ENCODE measurements at places on chromosomes 4 and X.

DNA sequence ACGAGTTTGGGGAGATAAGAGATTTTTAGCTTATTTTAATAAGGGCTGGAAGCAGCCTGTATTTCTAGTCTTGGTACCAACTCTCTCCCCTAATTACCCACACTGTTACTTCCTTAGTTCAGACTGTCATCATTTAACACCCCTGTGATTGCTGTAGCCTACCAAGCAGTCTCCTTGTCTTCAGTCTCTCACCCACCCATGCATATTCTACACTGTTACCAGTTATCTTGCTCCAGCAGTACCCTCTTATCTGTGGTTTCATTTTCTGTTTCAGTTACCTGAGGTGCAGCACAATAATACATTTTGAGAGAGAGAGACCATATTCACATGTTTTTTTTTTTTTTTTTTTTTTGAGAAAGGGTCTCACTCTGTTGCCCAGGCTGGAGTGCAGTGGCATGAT is 80.2 kb downstream of the DIAPH2 start:
- no peak for DNase-seq

DNA sequence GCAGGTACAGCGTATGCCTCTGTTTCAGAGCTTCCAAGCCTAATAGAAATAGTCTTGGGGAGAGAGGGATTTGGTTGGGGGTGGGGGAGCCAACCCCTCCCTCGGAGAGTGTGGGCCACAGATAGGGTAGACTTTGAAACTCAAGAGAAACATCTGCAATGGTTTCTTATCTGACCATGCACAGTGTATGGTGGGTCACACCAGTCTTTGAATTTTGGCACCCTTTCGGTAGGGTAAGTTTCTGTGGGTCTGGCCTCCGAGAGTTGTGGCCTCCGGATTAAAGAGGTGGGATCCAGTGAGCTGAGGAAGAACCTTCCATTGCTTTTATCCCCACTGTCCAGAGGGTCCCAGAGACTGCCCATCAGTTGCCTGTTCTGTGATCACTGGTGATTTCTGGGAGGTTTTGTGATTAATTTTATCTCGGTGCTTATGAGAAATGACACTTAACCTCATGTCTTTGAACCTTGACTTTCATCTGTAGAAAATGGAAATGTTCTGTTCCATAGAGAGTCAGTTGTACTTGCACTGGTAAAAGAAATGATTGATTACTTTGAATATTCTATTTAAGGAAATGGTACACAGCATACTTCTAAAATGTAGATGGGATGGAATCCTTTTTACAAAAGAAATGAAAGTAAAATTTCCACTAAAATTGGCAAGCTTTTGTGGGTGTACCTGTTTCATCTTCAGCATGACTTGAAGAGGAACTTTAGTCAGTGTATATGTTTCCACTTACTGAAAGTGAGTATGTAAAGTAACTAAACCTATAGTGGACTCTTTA is 62.7 kb downstream of the TMEM131L start:
- DNase-seq, result no peak

DNA sequence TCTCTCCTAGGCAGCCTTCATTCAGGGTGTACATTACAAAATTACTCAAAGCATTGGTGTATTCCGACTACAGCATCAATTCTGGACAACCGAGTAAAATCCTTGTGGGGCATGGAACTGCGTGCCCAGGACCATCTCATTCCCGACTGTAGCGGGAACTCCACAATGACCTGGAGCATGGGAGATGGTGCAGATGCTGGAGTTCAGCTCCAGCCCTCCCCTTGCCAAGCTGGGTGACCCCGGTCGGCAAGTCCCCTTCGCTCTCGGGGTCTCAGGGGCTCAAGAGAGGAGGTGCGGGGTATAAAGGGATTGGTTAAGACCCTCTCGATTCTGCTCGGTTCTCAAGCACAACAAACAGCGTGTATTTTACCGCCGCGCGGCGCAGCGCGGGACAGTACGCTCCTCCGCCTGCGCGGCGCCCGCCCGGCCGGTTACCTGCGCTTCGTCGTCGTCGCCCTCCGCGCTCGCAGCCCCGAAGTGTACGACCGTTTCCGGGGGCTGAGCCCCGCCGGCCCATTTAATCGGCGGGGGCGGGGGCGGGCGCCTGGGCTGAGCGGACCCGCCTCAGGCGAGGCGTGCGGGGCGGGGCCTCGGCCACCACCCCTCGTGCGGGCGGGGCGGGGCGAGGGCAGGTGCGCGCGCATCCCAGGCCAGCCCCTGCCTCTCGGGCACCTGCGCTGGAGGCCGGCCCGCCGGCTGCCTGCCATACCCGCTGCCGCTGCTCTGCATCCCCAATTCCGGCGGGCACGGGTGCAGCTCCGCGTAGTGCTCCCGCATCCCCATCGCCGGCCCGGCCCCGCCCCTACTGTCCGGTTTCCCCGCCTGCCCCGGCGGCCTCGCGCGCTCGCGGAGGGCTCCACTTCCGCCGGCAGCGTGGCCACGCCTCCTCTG is at the start of gene G6PD:
TSS of gene G6PD (minus strand) at position 493 of the 891 bp plus-strand sequence. CDS start 691 bp downstream, outside the sequence.
- DNase-seq, result peak; percentile 43

DNA sequence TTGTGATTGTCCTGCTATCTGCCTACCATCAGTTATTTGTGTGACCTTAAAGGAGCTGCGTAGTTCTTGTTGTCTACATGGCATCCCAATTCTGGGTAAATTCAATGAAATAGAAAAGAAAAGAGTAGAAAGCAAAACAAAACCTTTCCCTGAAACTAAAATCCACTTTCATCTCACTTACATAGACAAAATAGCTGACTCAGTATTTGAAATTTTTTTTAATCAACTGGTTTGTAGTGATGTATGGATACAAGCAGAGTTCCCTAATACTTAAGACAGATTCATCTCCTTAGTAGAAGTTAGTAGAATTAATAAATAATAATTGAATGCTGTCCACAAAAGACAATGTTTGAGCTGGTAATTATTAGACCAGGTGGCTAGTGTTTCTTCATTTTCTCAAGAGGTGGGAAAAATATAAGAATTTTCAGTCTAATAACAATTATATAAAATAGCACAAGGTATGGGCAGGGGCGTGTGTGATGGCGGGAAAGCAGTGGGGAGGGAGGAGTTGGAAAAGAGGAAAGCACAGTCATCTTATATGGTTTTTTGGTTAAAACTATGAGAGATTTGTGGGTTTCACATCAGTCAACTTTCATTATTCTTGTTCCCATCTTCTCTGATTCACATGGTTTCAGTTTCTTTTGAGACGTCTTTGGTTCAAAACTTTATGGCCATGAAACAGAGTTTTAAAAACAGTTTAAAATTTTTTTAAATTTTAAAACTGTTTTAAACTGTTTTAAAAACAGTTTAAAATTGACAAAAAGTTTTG is 275.2 kb downstream of the SPRY1 start:
- DNase-seq, result no peak

DNA sequence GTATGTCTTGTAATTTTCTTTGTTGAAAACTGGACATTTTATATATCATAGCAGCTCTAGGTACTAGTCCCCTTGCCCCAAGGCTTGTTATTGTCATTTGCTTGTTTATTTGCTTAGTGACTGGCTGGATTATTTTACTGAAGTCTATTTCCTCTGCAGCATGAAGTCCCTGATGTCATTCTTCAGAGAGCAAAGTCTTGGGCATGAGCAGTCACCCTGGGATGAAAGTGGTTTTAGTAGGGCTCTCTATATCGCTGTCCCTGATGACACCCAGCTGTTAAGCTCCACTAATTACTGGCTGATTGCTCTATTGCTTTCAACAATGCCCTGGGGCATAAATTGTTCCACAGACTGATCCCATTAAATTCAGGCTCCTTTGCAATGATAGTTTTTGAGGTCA is 113.5 kb upstream of the USP9X start:
- DNase-seq, result no peak

- DNase-seq, result peak; percentile 1
Measured at GRCh38 chr4:185424905-185425646, 688 bp downstream of the UFSP2 start.

- no peak for DNase-seq
Measured at GRCh38 chr4:60313611-60314178, 886.4 kb upstream of the ADGRL3 start.

DNA sequence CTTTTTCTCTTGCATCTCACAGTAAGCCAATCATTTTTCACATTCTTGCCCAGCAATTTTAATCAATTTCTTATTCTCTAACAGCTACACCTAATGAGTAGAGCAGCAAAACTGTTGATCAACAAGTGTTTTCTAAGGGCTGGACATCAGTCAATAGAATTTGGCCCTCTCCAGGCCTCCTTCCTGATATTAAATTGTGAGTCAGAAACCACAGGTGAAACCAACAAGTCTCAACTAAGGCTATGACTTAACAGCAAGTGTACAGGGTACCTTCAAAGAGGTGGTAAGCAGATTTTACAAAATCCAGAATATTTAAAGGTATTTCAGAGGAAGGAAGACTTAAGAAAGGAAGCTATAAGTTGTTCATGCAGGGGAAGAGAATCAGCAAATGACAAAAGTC is 156.5 kb upstream of the ARHGAP24 start:
- DNase-seq, result no peak

- peak; percentile 84 for DNase-seq
Measured at GRCh38 chr4:76723924-76724323, 174.0 kb downstream of the SOWAHB start.

DNA sequence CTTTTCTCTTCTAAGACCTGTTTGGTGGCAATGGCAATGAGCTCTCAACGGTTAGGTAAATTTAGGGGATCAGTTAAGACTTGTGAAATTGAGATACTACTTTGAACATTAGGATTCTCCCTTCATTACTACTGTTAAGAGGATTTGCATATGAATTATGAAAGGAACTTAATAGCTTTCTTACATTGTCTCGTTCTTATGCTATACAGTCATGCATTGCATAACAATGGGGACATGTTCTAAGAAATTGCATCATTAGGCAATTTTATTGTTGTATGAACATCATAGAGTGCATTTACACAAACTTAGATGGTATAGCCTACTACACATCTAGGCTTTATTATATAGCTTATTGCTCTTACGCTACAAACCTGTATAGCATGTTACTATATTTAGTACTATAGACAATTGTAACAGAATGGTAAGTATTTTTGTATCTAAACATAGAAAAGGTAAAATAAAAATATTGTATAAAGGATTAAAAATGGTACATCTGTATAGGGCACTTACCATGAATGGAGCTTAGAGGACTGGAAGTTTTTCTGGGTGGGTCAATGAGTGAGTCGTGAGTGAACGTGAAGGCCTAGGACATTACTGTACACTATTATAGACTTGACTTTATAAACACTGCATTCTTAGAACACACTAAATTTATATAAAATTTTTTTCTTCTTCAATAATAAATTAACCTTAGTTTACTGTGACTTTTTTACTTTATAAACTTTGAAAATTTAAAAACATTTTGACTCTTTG is 62.5 kb downstream of the PAQR3 start:
- peak; percentile 42 for DNase-seq

Measured in iris pigment epithelial cell (primary cell).